ENCODE measurements at places on chromosomes 3 and 15. TPM values are rescaled to one million over a fixed set of nuclear protein-coding genes. Genes with fewer than 3 reads are reported as not detected.

Gene CCDC191
- 1.9 TPM for total RNA-seq

Gene PLSCR4
- total RNA-seq: 9.0 TPM

Gene ANKRD63
- total RNA-seq: 0.40 TPM

Gene KCNH8
- total RNA-seq: not detected

Gene CTXN2
- total RNA-seq: not detected
